ENCODE measurements at places on chromosomes 5 and 9.

DNA sequence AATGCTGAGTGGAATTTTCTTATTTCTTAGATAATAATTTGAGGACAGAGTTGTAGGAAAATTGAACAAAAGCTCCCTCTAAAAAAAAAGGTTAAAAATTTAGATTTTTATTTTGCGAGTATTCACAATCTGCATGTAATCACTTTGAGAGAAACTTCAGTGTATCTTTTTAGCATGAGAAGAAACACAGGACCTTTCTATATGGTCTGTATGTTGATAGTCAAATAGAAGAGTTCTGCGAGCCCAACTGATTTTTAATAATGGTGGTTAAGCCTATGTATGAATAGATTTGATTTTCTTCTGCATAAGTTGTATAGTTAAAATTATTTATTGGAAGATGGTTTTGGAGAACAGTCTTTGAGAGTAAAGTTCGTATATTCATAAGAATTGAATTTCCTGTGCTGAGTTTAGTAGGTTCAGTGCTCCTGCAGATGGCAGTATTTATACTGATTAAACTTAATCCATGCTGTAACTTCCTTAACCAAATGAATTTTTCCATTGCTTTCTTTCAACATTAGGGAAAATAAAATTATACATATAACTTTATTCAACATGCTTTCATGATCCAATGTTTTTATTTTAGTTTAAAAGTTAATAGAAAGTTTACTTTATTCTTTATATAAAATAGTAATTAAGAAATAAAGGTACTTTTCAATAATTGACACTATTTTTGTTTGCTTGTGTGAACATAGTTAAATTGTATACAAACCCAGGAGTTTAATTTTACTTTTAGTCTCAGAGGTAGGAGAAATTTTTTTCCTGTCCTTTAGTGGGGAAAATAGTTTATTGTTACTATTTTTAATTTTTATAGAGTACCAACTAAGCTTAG is 19.6 kb downstream of the TCERG1 start:
- DNase-seq: no peak

- DNase-seq: no peak
Observed at GRCh38 chr9:2725898-2726649, 8.8 kb downstream of the KCNV2 start.

GRCh38 chr5:134714541-134714940 is 23.8 kb upstream of the CAMLG start:
- no peak for DNase-seq

- DNase-seq: no peak
Observed at GRCh38 chr9:16815079-16815478, 55.4 kb downstream of the BNC2 start.

All from central memory CD4-positive, alpha-beta T cell (primary cell).